ENCODE measurements at places on chromosomes 3 and 15.

DNA sequence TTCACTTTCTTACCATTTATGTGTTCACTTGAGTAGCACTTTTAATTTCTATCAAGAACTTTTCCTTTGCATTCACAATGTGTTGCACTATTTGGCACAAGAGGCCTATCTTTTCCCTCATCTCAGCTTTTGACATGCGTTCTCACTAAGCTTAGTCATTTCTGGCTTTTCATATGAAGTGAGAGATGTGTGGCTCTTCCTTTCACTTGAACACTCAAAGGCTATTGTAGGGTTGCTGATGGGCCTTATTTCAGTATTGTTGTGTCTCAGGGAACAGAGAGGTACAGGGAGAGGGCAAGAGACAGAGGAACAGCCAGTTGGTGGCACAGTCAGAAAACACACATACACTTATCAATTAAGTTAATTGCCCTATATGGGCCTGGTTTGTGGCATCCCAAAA is 127.4 kb upstream of the MLF1 start:
- DNase-seq: no peak

GRCh38 chr3:128487813-128488635 is 5.0 kb downstream of the GATA2 start:
- peak; percentile 88 for DNase-seq

DNA sequence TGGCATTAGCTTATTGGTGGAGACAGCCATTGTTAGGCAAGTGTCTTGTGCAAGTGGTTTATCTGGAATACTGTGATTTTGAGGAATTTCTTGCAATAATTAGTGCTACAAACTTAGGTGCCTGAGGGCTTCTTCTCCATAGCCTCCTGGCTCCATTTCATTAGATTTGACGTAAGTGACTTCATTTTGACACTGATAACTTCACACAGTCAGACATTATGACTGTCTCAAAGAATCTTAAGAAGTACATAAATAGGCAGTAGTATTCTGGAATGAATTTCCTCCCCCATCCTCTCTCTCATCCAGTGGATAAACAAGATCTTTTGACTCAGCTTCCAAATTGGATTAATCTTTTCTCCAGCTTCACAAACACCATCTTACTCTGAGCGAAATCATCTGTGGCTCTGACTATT is 19.0 kb downstream of the ARL14 start:
- no peak for DNase-seq

DNA sequence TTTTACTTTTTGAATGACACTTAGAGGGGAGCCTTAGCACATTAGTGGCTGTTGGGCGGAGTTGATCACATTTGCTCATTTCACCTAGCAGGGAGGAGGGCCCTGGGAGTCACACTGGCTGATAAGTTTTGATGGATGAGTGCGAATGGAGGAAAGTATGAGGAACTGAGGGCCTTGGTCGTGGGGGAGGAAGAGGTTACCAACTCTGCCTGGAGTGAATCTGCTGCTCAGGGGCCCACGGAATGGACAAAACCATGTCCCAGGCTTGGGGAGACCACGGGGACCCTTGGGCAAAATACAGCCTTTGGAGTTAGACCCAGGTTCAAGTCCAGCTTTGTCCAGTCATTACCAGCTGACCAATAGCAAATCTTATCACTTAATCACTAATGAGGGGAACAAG is 5.1 kb upstream of the FLNB start:
- DNase-seq: no peak

GRCh38 chr15:43748376-43748775 is 2.1 kb downstream of the PDIA3 start:
- no peak for DNase-seq

DNA sequence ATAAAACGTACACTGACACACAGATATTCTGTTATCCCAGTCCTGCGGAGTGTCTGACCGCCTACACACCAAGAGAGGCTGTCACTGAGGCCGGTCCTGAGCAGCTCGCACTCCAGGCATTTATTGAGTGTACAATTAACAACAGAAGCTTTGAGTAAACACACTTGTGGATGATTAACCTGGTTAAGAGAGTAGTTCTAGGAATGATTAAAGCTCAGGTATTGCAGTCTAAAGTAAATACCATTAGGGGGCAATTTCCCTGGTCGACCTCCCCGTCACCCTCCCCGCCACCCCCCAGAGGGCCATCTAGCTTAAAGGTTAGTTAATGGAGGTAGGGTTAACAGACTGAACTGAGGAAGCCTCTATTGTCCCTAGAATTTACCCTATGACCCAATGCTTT is 1278.5 kb downstream of the NSUN3 start:
- DNase-seq: no peak

- DNase-seq: no peak
Observed at GRCh38 chr3:38027466-38028465, 1.7 kb downstream of the PLCD1 start.

DNA sequence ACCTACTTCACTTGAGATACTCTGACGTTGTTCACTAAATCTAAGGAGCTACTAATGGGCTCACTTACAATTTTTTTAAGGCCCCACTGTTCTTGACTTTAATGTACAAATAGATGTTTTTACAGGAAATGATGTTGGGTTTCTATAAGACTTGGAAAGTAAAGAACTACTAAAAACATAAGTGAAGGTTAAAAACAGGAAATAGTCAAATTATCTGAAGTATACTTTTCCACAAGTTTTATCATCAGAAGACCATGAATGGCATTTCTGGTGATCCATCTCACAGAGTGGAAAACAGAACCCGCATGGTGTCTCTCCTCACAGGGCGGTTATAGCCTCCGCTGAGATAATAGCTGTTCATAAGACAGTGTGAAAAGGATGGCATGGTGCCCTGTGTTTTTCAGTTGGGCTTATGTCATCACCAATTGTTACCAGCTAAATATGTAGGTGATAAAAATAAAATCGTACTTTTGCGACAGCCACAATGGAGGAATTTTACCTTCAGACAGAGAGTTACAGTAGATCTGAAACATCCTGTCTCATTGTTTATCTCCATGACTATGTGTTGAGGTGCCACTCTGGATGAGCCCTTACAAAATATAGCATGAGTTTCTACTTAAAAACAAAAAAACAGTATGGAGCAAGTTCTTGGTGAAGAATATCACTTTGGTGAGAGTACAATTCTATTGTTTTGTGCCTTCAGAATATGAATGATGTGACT is 462.4 kb downstream of the RAP2B start:
- DNase-seq: no peak

- DNase-seq: no peak
Observed at GRCh38 chr3:9347887-9348286, 15.0 kb upstream of the THUMPD3 start.

DNA sequence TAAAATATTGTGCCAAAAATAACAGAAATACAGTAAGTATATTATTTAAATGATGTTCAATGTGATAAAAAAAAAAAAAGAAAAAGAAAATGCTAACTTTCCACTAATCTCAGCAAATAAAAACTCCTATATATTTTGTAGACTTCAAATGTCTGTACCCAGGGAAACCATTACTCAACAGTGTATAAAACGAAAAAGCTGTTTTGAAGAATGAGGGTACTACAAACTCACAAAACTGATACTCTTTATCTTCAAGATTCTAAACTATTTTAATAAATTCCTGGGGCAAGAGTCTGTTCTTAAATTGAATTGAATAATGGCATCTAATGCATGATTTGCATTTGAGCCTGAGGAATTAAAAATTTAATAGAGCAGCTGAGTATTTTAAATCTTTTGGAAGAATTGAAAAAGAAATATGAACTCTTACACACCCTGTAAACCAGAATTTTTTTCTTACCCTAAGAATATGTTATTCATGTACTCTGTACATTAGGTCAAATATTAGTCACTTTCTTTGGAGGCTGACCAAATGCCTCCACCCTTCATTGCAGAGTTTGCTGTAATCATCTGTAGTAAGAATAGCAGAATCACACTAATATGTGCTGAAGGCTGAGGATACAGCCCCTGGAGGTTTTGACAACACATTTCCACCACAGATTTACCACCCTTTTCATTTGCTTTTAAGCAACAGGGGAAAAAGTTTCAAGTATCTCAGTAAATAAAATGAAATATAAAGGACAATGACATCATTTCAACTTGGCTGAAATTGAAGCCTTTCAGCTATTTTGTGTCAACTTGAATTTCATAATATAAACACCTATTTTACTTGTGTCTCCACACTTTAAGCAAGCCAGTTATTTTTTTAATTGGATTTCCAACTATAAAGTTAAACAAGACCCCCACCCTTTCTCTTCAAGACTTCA is 79.7 kb downstream of the FBN1 start:
- DNase-seq: no peak

GRCh38 chr3:22939349-22939748 is 263.8 kb upstream of the UBE2E2 start:
- no peak for DNase-seq

DNA sequence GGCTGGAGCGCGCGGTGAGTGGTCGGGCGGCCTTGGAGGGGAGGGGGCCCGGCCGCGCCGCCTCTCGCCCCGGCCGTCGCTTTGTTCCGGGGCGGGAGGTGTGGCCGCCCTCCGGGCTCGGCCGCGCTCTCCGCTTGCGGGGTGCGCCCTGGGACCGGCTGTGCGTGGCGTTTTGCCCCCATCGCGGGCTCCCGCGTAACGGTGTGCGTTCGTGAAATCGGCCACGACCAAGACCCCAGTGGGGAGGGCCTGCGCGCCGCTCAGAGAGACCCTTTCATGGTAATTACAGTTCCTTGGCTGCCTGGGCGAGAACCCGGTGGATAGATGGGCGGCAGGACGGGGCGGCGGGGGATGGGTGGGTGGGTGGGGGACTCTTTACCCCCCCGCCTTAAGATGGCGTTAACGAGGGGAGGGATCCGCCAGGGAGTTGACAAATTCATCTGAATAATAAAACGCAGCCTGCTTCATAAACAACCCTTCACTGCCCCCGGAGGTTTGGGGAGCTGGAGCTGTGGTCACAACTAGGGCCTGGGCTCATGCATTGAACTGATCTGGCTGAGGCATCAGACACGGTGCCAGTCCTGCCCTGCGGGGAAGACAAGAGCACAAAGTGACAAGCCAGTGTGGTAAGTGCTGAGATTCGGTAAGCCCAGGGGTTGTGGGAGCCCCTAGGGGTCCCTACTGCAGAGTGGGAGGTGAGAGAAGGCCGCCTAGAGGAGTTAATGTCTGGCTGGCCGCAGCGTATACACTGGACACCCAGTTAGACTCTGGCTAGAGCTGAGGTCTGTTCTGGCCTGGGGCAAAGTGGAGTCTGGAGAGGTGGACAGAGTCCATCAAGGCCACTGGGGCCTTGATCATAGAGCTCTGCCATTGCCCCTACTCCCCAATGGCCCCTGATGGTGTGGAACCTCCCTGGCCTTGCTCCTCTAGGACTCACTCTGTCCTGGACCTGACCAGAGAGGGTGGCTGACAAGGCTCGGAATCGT is 668 bp downstream of the MRAS start:
- no peak for DNase-seq

- peak; percentile 20 for DNase-seq
Observed at GRCh38 chr3:132730891-132731580, 8.8 kb upstream of the NPHP3 start.

DNA sequence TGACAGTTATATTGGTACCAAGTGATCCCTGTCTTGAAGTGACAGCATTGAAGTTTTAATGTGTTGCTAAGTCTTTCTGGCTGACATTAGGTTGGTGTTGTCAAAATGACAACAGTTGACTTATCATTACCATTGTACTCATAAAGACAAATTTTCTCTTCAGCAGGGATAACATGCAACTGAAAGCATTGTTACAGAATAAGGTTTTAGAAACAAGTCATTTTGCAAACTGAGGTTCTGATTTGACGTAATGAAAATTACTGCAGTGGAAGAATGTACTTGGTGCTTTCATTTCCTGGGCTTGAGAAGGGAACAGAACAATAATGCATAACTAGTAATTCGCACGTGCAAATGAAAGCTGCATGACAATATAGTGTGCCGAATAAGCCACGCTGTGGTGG is 75.1 kb downstream of the MOBP start:
- DNase-seq: no peak

GRCh38 chr3:189334064-189334920 is 162.5 kb downstream of the TPRG1 start:
- DNase-seq: no peak

GRCh38 chr15:42784705-42785104 is 47.8 kb upstream of the CDAN1 start:
- no peak for DNase-seq

- no peak for DNase-seq
Observed at GRCh38 chr3:43644443-43644842, 22.6 kb upstream of the ANO10 start.

DNA sequence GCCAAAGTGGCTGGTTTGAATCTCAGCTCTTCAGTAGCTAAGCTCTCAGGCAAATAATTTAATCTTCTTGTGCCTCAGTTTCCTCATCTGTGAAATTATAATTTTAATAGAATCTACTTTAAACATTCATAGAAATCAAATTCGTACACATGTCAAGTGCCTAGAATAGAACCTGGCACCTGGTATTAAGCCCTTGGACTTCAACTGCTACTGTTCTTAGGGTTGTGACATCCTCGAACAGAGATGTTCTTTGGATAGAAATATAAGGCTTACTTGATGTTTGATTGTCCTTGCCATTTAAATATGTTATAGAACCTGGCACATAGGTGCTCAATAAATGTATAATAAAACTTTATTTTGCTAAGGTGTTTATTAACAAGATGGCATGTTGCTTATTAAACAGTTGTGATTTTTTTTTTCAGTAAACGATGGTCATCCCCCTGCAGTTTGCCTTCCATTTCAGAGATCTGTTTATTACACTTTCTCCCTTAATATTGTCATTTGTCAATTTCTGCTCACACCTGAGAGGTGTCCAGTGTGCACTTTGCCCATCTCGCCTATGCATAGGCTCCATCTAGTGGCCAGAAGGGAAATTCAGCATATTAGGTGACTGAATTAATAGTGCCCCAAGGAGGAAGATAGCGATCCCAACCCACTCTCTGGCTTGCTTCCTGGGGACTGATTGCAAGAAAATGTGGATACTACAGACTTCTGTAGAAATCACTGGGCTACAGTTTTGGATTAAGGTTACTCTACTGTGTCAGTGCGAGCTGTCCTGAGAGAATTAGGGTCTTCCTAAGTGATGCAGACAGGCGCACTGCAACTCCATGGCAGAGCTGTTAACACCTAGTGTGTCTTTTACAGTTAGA is 10.7 kb downstream of the IGF1R start:
- peak; percentile 55 for DNase-seq

GRCh38 chr15:69403594-69403993 is 10.6 kb upstream of the KIF23 start:
- no peak for DNase-seq

- DNase-seq: no peak
Observed at GRCh38 chr3:116388867-116389385, 56.4 kb downstream of the LSAMP start.

DNA sequence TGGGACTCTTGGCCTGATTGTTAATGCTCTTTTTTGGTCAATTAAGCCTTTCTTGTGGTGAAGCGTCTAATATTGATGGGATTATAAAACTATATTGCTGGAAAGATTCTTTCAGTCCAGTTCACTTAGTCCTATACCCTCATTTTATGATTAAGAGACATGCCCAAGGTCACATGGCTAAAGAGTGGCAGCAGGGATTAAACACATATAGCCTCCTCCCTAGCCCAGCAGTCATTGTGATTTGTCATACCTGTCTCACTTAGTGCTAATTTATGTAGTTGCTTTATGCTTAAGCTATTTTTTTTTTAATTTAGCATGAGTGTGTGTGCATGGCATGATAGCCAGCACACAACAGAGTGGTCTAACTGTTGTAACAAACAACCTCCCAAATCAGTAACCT is 9.5 kb downstream of the PARP14 start:
- no peak for DNase-seq

- peak; percentile 48 for DNase-seq
Observed at GRCh38 chr3:34056181-34056910, 257.9 kb downstream of the PDCD6IP start.
